Epithelial cell of esophagus (primary cell): ENCODE measurements at places on chromosomes 7 and 10.

- DNase-seq: no peak
These were observed 92.0 kb downstream of the PHYHIPL start for GRCh38 chr10:59268460-59268859.

- peak; percentile 85 for DNase-seq
These were observed at the start of gene HSPA12A for GRCh38 chr10:116742367-116743265. Gene HSPA12A, minus strand, starts transcription at chr10:116742566. Its CDS starts 97 bp downstream, at chr10:116742469.

- DNase-seq: no peak
These were observed 168.7 kb upstream of the CTBP2 start for GRCh38 chr10:125329056-125329455.

- DNase-seq: no peak
These were observed 35.4 kb upstream of the MKLN1 start for GRCh38 chr7:131292141-131292905.

DNA sequence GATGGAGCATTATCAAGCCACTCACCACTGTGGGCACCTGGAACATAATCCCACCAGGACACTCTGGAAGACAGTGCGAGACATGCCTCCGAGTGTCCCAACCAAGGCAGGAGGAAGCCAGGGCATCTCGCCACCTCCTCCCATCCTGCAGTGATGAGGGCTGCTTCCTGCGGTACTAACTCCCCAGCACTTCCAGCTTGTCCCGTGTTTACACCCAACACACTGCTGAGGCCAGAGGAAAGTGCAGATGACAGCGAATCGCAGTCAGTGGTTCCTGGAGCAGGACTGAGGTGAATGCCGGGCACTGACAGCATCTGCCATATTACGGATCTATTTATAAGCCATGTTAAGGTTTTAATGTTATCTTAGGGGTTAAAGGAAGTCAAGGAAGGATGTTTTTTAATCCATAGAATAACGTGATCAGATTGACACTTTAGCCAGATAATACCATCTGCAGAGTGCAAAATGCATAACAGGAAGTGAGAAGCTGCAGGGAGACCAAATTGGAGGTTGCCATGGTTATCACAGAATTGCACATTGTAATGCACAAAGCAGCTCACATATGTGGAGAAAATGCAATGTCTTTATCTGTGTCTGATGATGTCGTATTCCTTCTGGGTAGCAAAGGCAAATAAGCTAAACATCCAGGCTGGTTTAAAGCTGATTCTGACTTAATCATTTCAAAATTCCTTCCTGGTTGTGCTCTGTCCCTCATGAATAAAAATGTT is 314.1 kb upstream of the C7orf33 start:
- no peak for DNase-seq

GRCh38 chr7:120205101-120205500 is 67.9 kb upstream of the KCND2 start:
- no peak for DNase-seq

- no peak for DNase-seq
These were observed 31.1 kb upstream of the ADD3 start for GRCh38 chr10:109976681-109977080.

- peak; percentile 49 for DNase-seq
These were observed 181.3 kb upstream of the FZD1 start for GRCh38 chr7:91082852-91083495.

GRCh38 chr10:84004221-84004620 is 135.1 kb upstream of the GHITM start:
- no peak for DNase-seq

DNA sequence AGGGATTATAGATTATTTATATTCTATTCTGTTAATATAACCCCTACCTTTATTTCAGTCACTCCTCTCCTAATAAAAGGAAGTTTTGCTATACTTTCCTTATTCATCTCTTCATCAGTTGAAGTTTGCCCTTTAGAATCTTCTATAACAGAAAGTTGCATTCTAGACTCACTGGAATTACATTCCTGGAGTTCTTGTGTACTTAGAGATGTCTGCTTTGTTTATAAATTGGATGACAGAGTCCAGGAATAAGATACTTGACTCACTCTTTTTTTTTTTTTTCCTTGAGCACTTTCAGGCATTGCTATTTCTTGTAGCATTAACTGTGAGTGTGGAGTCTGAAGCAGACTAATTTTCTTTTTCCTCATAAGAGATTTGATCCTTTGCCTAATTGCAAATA is 640.8 kb downstream of the XPNPEP1 start:
- DNase-seq: no peak

GRCh38 chr7:2814946-2815874 is 28.9 kb downstream of the GNA12 start:
- no peak for DNase-seq

DNA sequence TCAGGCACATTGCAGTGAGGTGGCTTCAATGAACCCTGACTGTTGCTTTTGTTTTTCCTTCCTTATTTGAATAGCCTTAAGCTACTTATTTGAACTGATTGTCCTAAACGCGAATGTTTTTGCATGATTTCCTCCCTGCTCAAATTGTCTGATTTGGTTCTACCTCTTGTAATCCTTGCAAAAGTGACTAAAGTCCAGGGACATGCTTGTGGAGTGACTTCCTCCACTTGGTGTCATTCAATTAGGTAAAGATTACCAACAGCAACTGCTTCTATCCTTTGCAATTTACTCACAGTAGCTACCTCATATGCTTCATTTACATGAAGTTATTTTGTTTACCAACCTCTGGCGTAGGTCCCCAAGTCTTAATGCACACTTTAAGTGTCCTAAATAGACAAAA is 295.9 kb upstream of the TMEM229A start:
- no peak for DNase-seq

GRCh38 chr10:7945469-7946187 is 108.9 kb upstream of the GATA3 start:
- peak; percentile 42 for DNase-seq

- no peak for DNase-seq
These were observed 10.7 kb downstream of the AMZ1 start for GRCh38 chr7:2698581-2699288.

DNA sequence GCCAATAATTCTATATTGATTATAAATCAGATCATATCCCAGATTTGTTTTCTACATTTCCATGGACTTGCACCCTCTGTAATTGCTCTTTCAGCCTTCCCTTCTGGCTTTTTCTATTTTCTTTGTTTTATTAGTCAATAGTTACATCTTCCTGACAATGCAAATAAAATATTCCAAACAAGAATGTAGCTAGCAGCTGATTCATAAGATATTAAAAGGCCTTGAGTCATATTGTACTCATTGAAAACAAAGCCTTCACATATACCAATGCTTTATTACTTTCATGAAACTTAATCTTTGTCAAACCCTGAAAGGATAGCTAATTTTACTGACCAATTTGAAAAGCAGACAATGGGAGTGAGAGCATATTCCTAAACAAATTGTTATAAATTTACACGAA is 10.7 kb upstream of the SFMBT2 start:
- DNase-seq: peak; percentile 22

DNA sequence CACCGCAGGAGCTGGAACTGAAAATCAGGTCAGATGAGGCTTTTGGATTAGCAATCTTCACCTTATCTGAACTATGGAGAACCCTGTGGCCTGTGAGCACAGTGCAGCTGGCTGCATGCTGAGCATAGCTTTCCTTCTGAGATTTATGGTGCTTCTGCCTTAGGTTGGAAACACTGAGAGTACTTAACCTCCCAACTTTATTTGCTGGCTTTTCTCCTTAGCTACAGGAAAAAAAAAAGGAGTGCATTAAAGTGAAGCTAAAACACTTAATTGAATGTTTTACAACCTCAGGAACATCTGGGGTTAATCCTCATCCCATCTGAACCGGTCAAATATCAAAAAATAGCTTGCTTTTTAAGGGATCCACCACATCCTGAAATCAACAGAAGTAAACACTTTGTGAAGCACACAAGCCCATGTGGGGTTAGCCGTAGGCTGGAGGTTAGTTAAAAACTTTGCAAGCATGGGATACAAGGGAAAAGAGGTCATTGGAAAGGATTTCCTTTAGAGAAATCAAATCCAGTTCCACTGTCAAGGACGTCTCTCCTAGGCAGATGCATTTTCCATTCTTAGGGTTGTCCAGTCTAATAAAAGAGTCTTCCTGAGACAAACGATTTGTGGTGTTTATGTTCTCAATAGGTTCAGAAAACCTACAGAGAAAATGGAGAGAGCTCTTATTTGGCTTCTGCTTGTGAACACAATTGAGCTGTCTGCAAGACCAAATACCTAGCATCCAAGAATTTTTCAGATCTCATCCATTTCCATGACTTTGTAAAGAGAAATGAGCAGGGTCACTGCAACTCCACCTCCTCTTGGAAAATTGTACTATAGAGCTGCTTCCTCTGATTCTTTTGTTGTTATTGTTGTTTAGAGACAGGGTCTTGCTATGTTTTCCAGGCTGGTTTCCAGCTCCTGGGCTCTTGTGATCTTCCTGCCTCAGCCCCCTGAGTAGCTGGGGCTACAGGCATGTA is 470.4 kb upstream of the IGFBP3 start:
- no peak for DNase-seq

DNA sequence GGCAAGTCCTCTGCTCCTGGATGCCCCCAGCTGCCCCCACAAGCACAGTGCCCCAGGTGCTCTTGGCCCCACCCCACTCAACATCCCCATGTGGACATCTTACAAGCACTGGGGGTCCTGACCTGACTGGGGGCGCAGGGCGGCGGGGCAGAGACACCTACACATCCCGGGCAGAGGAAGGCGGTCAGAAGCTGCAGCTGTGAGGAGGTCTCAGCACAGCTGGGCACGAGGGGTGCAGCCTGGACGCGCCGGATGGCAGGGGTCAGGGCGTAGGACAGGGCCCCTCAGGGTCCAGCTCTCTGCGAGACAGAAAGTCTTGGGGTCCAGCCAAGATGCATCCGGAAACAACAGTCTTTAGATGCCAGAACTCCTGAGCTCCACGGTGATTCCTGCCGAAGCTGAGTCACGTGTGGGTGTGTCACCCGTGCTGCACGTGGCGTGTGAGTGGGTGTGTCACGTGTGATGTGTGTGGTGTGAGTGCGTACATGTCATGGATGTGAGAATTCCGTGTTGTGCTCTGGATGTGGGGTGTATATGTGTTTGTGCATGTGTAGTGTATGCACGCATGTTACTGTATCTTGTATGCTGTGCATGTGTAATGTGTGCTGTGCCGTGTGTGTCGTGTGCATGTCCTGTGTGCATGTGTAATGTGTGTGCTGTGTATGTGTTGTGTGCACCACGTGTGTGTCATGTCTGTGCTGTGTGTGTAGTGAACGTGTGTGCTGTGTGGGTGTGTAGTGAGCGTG is 5.1 kb downstream of the VENTX start:
- DNase-seq: no peak

GRCh38 chr10:116723428-116724281 is 18.7 kb downstream of the HSPA12A start:
- no peak for DNase-seq

- no peak for DNase-seq
These were observed 330.8 kb downstream of the DPP6 start for GRCh38 chr7:154383045-154383444.

- DNase-seq: no peak
These were observed 300.0 kb downstream of the PLXNA4 start for GRCh38 chr7:132276234-132276630.

- no peak for DNase-seq
These were observed 38.3 kb upstream of the BTBD16 start for GRCh38 chr10:122232769-122233168.

- DNase-seq: no peak
These were observed 87.6 kb upstream of the MTPN start for GRCh38 chr7:136064627-136065237.

GRCh38 chr7:121510858-121511482 is 114.9 kb upstream of the FAM3C start:
- DNase-seq: no peak

DNA sequence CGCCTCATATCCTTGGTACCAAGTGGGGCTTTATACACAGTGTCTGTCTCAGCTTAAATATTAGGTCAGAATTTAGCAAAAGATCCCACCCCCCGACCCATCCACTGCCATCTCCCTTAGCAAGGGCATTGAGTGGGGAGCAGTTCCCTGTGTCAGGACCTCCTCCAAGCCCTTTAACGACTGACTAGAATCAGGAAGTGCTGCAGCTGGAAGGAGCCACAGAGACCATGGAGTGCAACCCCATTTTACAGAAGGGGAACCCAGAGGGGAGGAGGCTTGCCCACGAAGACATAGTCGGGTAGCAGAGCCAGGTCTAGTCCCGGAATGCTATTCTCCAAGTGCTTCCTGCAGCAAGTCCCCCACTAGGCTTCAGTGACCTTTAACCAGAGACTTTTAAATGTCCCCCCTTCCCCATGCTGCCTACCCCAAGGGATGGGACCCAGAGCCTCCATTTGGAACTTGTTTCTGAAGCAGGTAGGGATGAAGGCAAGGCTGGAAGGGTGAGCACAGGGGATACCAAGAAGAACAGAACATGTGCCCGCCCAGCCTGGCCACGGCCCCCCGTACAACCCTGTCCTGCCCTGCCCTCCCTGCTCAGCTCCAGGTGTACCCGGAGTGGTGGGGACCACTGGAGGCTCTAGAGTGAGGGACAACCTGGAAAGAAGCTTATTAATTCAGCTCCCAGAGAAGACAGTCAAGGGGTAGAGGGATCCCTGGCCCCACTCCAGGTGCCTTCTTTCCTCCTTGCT is 41.3 kb downstream of the C10orf105 start:
- no peak for DNase-seq

DNA sequence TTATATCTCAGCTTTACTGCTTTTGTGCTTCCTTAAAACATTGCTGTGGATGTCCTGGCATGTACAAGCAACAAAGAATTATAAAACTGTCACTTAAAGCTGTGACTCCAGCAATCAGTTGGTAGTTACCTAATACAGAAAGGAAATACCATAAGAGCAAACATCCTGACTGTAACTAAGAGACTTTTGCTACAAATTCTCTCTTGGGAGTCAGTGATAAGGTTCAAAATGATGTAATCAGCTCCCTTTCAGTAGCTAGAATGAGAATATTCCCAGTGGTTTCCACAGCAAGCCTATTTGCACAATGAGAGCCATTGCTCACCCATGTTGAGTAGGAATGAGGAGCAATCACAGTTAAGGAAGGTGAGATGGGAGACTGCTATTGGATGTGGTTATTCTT is 7.6 kb downstream of the PNLIPRP1 start:
- DNase-seq: no peak

- no peak for DNase-seq
These were observed 150.3 kb upstream of the HABP2 start for GRCh38 chr10:113402602-113403001.

DNA sequence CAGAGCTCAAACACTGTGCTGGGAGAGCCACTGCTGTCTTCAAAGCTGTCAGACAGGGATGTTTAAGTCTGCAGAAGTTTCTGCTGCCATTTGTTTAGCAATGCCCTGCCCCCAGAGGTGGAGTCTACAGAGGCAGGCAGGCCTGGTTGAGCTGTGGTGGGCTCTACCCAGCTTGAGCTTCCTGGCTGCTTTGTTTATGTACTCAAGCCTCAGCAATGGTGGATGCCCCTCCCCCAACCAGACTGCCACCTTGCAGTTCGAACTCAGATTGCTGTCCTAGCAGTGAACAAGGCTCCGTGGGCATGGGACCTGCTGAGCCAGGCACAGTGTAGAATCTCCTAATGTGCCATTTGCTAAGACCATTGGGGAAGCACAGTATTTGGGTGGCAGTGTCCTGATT is 4.6 kb upstream of the CYP2C19 start:
- DNase-seq: no peak

- DNase-seq: peak; percentile 44
These were observed 11.7 kb downstream of the CASP2 start for GRCh38 chr7:143299840-143300239.

GRCh38 chr10:124081547-124082140 is 11.8 kb downstream of the CHST15 start:
- no peak for DNase-seq

- peak; percentile 38 for DNase-seq
These were observed 64.3 kb downstream of the MYL10 start for GRCh38 chr7:101564778-101565211.

- no peak for DNase-seq
These were observed 15.7 kb downstream of the PRKCQ start for GRCh38 chr10:6564367-6564766.
